CD4-positive, alpha-beta T cell (primary cell): ENCODE measurements at places on chromosomes 7 and 10. TPM values are rescaled to one million over a fixed set of nuclear protein-coding genes. Genes with fewer than 3 reads are reported as not detected.

The PDK4 gene
- total RNA-seq = not detected

The STRIP2 gene
- 0.11 TPM for total RNA-seq

The TMEM225B gene
- total RNA-seq = 1.0 TPM

The APBB1IP gene
- 45.6 TPM for total RNA-seq

The FKBP14 gene
- total RNA-seq = 5.2 TPM

The MET gene
- not detected for total RNA-seq

The PILRB gene
- 67.6 TPM for total RNA-seq

The BAMBI gene
- total RNA-seq = 2.5 TPM

The LBX1 gene
- not detected for total RNA-seq

The LIPK gene
- total RNA-seq = not detected

The EEPD1 gene
- 4.6 TPM for total RNA-seq

The CYP3A4 gene
- total RNA-seq = not detected

The BCCIP gene
- 31.2 TPM for total RNA-seq

GRCh38 chr10:114276671-114277070, 37.6 kb downstream of the VWA2 start:
- H3K4me3 ChIP-seq = no peak overlapping the region
- H3K27ac ChIP-seq = no peak overlapping the region
- no peaks in the 10 kb centered on the region for H3K27me3 ChIP-seq
- no peaks in the 10 kb centered on the region for H3K4me1 ChIP-seq
- no peaks in the 10 kb centered on the region for H3K36me3 ChIP-seq

- no peak for DNase-seq
- H3K4me1 ChIP-seq = peaks cover 18% of the 10 kb centered on the region
Measured at GRCh38 chr7:17942231-17942630, 1.9 kb upstream of the SNX13 start.

DNA sequence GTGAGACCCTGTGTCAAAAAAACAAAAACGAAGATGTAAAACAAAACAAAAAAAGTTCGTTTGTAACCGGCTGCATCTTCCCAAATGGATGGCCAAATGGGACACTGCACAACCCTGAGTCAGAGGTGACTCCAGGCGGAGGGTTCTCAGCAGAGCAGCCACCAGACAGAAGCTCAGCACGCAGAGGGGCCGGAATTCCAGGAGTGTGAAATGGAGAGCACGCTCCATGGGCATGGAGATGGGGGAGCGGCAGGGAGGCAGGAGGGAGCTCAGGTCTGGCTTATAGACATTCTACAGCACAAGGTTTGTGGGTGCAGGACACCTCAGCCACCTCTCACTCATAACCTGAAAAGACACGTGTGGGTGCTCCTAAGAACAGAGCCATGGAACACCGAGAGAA, 227.0 kb downstream of the MAD1L1 start:
- peaks cover 6% of the 10 kb centered on the region for H3K36me3 ChIP-seq
- no peaks in the 10 kb centered on the region for H3K4me1 ChIP-seq
- H3K4me3 ChIP-seq = no peak overlapping the region

DNA sequence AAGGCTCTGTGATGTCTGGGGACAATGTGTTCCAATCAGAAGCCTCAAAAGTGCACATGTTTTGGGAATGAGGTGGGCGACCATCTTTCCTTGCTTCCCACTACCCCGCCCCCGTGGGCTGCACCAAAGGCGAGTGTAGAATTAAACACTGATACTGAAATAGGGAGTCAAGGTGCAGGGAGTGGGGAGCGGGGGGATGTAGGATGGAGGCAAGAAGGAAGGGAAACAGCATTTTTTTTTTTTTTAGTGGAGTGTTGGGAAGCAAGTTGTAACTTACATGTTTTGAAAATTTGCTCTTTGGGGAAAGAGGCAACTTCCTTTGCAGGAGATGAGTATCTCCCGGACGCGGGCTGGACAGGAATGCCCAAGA, 484 bp upstream of the DLX5 start:
- H3K4me3 ChIP-seq = no peak overlapping the region
- DNase-seq = no peak
- no peak overlapping the region for H3K27ac ChIP-seq

DNA sequence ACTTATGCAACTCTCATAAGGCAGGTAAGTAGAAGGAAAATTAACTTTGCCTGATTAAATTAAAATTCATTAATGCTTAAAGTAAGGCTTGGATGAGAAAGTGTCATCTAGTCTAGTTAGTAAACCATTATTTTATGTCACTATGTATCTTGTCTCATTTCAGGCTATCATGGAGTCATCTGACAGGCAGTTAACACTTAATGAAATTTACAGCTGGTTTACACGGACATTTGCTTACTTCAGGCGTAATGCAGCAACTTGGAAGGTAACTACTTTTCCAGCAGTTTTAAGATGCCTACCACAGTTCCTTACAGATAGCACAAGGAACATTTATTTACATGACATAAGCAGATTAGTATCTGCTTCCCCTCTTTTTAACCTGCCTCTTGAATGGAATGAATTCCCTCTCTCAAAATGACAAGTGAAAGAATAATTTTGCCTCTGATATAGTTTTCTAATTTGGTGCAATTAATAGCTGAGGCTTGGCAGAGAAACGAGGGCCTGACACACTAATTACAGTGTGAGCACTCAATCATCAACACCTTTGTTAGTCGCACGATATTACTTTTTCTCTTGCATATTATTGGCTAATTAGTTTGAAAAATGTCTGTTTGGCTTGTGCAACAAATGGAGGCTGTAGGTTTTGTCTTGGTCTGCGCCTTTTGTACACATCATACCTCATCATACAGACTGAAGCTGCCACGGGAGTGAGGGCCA, 245.0 kb downstream of the FOXP2 start:
- H3K36me3 ChIP-seq = no peaks in the 10 kb centered on the region
- H3K27me3 ChIP-seq = no peaks in the 10 kb centered on the region
- no peak for DNase-seq
- H3K4me1 ChIP-seq = no peaks in the 10 kb centered on the region

DNA sequence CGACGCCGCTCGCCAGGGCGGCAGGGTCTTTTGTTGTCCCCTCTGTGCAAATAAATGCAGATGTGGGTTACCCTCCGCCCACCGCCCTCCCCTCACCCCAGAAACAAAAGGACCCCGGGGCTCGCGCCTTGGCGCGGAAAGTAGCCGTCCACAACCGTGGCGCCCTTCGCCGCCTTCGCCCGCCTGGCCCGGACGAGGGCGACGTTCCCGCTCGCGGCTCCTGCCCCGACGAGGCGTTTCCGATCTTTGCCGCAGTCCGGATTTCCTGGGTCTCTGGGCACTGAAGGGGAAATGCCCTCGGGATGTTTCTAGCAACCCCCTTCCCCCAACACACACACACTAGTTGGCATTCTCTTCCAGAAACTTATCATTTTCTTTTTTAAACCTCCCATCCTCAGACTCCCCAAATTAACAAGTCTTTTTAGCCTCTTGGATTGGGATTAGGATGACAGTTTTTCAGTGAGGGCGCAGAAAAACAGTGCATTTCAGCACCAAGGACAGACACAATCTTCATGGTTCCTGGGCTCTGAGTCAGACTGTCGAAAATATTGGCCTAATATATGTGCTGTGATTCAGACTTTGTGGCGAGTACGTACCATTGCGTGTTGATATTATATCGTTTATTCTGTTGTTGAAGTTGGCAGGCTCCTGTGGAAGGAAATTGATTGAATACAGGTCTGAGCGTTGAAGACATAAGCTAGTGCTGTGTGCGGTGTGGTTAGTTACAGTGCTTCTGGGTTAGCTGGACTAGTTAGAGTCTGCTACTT, 771 bp downstream of the PHYHIPL start:
- H3K27ac ChIP-seq = no peak overlapping the region
- no peaks in the 10 kb centered on the region for H3K4me1 ChIP-seq
- H3K4me3 ChIP-seq = no peak overlapping the region
- H3K36me3 ChIP-seq = no peaks in the 10 kb centered on the region
- H3K27me3 ChIP-seq = peaks cover 13% of the 10 kb centered on the region
- no peak for DNase-seq

DNA sequence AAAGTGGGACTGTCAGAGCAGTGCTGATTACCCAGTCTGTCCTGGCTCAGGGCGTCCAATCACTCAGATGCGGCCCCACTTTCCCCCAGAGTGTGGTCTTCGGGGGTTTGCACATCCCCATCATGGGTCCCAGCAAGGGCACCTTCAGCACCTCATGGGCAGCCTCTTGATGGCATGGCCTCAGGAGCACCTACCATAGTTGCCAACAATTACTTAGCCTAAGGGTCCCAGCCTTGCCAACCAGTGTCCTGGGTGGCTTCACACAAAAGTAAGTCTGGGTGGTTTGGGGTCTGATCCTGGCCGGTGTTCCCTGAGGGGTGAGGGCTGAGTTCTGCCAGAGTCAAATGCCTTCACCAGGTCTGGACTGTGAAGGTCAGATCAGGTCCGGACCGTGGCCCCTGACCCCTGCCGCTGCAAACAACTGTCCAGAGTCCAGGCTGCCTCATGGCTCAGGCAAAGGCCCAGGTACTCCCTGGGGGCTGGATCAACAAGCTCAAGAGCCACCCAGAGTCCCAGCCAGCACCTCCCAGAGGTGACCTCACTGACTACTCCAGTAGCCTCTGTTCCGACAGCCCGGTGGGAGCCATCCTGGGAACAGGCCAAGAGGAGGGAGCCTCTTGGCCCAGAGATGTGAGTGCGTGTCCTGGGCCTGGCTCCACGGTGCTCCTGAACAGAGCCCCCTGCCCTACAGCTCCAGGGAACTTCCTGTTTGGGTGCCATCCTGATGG, 6.2 kb upstream of the MARVELD1 start:
- H3K36me3 ChIP-seq = no peaks in the 10 kb centered on the region
- H3K27me3 ChIP-seq = no peaks in the 10 kb centered on the region

- H3K27ac ChIP-seq = no peak overlapping the region
- H3K27me3 ChIP-seq = no peaks in the 10 kb centered on the region
- no peak overlapping the region for H3K4me3 ChIP-seq
- H3K4me1 ChIP-seq = no peaks in the 10 kb centered on the region
- DNase-seq = no peak
- H3K36me3 ChIP-seq = peaks cover 5% of the 10 kb centered on the region
Measured at GRCh38 chr7:27617651-27618381, 44.9 kb downstream of the HIBADH start.

DNA sequence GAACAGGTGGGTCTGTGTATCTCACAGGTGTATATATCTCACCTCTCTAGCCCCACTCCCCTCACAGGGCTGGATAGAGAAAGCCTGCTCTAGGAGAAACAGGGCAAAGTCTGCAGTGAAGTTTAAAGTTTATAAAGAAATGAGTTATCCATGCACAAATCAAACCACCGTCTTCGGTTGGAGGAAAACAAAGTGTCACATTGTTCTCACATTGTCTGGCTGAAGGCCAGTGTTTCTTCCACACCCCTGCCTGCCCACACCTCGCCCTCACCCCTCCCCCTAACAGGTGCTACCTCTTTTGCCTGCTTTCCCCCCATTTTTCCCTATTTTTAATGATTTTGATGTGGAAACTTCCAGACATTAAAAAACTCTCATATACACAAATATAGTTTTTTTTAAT, 25.8 kb downstream of the AQP1 start:
- H3K27ac ChIP-seq = no peak overlapping the region
- H3K27me3 ChIP-seq = peaks cover 8% of the 10 kb centered on the region
- H3K36me3 ChIP-seq = no peaks in the 10 kb centered on the region
- no peak overlapping the region for H3K4me3 ChIP-seq
- DNase-seq = no peak
- peaks cover 5% of the 10 kb centered on the region for H3K4me1 ChIP-seq

- H3K4me1 ChIP-seq = peaks cover 7% of the 10 kb centered on the region
- no peak overlapping the region for H3K27ac ChIP-seq
- no peak for DNase-seq
- H3K4me3 ChIP-seq = no peak overlapping the region
Measured at GRCh38 chr10:58515291-58515941, 2.7 kb downstream of the BICC1 start.

- H3K4me3 ChIP-seq = no peak overlapping the region
- no peak for DNase-seq
- no peak overlapping the region for H3K27ac ChIP-seq
- no peaks in the 10 kb centered on the region for H3K27me3 ChIP-seq
- no peaks in the 10 kb centered on the region for H3K36me3 ChIP-seq
Measured at GRCh38 chr7:140317597-140317996, 80.7 kb downstream of the SLC37A3 start.

DNA sequence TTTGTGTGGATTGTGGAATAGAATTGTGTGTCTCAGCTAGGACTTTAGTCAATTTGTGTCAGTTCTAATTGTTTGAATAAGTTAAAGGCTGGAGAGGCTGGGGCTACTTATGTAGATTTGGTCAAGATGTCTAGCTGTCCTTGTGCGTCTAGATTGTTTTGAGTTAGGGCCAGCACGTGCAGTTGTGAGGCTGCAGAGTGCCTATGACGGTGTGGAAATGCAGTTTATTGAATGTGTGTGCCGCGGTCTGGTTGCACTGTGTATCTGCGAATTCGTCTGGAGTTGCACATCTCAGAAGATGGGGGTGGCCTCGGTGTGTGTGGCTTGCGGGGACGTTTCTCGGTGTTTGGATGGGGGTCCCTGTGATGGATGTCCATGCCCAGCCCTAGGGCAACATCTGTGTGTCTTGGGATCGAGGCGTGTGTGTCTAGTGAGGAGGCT, 10.2 kb downstream of the EMX2 start:
- H3K27me3 ChIP-seq = peaks cover 91% of the 10 kb centered on the region
- no peaks in the 10 kb centered on the region for H3K36me3 ChIP-seq
- no peak overlapping the region for H3K4me3 ChIP-seq

- H3K36me3 ChIP-seq = no peaks in the 10 kb centered on the region
- no peak overlapping the region for H3K27ac ChIP-seq
- H3K27me3 ChIP-seq = no peaks in the 10 kb centered on the region
- no peaks in the 10 kb centered on the region for H3K4me1 ChIP-seq
- no peak overlapping the region for H3K4me3 ChIP-seq
Measured at GRCh38 chr7:18530224-18531179, 35.0 kb downstream of the HDAC9 start.

- H3K27ac ChIP-seq = no peak overlapping the region
- no peak overlapping the region for H3K4me3 ChIP-seq
- no peaks in the 10 kb centered on the region for H3K36me3 ChIP-seq
- no peak for DNase-seq
- H3K4me1 ChIP-seq = no peaks in the 10 kb centered on the region
Measured at GRCh38 chr7:128215281-128215680, 25.8 kb upstream of the LEP start.

DNA sequence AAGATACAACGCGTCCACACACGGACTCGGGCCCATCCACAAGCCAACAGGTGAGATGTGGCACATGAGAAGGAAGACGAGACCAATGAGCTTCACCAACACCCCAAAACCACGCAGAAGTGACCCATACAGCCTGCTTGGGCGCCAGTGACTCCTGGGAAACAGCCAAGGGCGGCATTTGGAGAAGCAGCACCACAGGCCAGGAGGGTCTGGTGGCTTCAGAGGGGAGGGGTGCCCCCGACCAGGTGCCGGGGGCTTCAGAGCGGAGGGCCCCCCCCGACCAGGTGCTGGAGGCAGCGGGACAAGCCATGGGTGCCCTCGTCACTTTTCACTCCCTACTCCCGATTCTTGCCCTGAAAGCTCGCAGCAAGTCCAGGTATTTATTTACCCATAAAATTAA, 140.1 kb downstream of the DIP2C start:
- no peaks in the 10 kb centered on the region for H3K4me1 ChIP-seq
- H3K36me3 ChIP-seq = no peaks in the 10 kb centered on the region
- H3K27me3 ChIP-seq = no peaks in the 10 kb centered on the region
- no peak overlapping the region for H3K27ac ChIP-seq
- no peak overlapping the region for H3K4me3 ChIP-seq
- no peak for DNase-seq

GRCh38 chr7:31494421-31494820, 19.5 kb upstream of the ITPRID1 start:
- DNase-seq = no peak
- no peaks in the 10 kb centered on the region for H3K36me3 ChIP-seq
- no peak overlapping the region for H3K4me3 ChIP-seq
- no peaks in the 10 kb centered on the region for H3K4me1 ChIP-seq
